CD4-positive, alpha-beta T cell treated with Interleukin-15 for 4 hours (primary cell): ENCODE measurements at places on chromosomes 12 and 14.

GRCh38 chr14:50977863-50978528, 33.7 kb upstream of the PYGL start:
- no peak for DNase-seq

GRCh38 chr12:83971781-83972180, 940.8 kb downstream of the SLC6A15 start:
- no peak for DNase-seq

DNA sequence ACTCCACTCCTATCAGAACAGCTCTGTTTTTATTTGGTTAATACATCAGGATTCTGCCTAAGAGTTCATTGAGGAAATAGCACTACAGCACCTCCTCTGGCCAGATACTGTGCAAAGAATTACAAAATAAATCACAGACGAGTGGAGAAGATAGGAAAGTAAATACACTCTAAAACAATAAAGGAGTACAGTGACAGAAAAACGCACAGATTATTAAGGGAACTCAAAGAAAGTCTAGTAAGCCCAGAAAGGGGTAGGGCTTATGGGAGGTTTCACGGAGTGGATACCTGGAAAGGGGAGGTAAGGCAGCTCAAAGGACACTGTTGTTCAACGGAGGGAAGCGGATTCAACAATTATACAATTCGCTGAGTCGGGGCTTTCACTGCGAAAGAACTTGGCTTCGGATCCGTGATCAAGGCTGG, 5.5 kb downstream of the OR10AD1 start:
- peak; percentile 40 for DNase-seq

DNA sequence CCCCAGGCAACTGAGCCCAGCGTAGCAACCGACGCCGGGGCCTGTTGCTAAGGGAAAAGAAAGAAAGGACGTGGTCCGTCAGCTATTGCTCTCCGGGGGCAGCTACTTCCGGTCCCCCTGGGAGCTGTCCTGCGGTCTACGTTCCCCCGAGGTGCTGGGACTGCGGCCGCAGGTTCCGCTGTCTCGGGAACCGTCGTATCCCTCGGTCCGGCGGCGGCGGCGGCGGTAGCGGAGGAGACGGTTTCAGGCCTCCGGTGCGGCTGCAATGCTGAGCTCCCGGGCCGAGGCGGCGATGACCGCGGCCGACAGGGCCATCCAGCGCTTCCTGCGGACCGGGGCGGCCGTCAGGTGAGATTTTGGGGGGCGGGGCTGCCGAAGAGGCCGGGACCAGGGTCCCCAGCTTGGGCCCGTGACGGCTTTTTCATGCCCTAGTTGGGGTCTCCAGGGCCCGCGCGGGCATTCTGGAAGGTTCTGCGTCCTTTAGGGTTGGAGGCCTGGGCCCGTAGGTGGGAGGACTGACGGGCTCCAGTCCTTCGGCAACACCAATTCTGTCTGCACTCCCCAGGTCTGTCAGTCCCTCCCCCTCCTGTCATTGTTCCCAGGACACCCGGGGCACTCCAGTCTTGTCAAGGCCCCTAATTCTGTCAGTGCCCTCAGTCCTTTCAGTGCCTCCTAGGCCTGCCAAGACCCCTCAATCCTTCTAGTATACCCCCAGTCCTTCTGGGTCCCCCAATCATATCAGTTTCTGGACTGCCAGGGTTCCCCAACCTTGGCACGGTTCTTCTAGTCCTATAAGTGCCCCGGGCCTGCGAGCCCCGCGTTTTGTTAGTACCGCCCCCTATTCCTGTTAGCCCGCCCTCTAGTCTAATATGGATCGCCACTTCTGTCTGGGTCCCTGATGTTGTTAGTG, at the start of gene USP30:
TSS of gene USP30 (plus strand) at position 163 of the 910 bp plus-strand sequence. CDS start at position 266, 103 bp downstream.
- peak; percentile 85 for DNase-seq

GRCh38 chr12:31568498-31568897, 22.4 kb downstream of the DENND5B start:
- no peak for DNase-seq

GRCh38 chr12:118034429-118035189, 18.1 kb downstream of the RFC5 start:
- DNase-seq, result no peak

- no peak for DNase-seq
These were observed 276.0 kb downstream of the ADGRD1 start for GRCh38 chr12:131229426-131230339.
